Stimulated activated CD8-positive, alpha-beta memory T cell treated with anti-CD3 and anti-CD28 coated beads, Interleukin-15, amount 100 ng/mL, for 4 hours (primary cell): ENCODE measurements at places on chromosomes 2 and 18.

- no peak for DNase-seq
Measured at GRCh38 chr2:159557437-159558034, 58.8 kb downstream of the BAZ2B start.

GRCh38 chr18:2511451-2511850 lies 59.9 kb downstream of the METTL4 start:
- no peak for DNase-seq

DNA sequence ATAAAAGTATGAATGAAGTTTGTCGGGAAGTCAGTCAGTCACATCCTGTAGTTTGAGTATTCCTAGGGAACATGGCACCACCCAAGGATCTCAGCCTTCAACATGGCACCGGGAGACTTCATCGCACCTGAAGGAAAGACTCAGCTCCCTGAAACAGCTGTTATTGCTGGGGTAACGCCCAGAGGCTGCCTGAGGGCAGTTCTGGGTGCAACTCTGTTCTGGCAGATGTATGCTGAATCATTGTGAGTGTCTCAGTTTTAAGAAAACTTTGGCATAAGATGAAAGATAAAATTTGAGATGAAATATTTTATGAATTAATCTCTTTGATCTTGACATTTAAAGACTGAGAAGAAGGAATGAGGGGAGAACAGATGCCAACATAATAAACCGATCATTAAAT lies 49.9 kb upstream of the SERPINB2 start:
- no peak for DNase-seq

- no peak for DNase-seq
Measured at GRCh38 chr2:55418072-55418471, 1.6 kb downstream of the CCDC88A start.

- DNase-seq = no peak
Measured at GRCh38 chr2:201883606-201884369, 77.5 kb downstream of the CDK15 start.

DNA sequence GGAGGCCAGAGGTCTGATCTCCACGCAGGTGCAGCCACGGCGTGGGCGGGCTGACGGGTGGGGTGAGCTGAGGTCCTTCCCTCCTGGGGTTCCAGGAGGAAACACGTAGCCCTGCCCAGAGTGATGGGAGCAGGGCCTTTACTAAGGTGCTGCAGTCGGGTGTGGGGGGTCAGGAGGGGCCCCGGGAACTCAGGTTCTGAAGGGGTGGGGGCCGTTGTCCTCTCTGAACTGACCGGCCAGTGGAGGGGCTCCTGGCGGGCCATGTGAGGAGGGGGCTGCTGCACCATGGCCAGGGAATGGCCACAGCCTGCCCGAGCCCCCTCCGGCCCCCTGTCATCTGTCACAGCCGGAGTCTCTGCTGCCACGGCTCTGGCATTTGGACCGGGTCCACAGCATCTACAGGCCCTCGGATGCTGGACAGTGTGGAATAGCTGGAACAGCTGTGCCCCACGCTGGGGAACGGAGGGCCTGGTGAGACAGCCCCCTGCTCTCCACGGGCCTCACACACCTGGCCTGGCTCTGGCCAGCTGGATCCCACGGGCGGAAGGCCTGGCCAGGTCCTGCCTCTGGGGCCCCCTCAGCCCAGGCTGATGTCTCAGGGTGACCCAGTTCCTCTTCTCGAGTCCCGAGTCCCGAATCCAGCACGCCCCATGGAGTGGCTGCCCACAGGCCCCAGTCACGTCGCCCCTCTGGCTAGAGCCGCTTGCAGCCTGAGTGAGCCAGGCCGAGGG lies 145.6 kb upstream of the GPC1 start:
- no peak for DNase-seq
